Activated CD4-positive, CD25-positive, alpha-beta regulatory T cell treated with anti-CD3 and anti-CD28 coated beads, Interleukin-2, amount 50 U/mL, for 72 hours (primary cell): ENCODE measurements at places on chromosomes 4 and X.

DNA sequence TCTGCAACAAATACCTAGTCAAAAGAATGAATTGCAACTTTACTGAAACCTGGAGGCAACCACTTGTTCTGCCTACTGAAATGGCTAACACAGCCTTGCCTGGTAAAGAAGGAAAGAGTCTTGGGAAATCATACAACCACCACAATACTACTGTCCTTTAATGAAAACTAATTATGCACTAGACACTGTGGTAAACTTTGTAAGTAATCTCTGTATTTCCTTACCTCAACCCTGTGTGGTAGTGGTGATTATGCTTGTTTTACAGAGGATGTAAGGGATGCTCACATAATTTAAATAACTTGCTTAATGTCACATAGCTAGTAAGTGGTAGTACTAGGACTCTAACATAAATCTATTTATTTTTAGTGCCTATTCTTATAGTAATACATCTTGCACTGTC lies 44.7 kb downstream of the TMEM156 start:
- no peak for DNase-seq

DNA sequence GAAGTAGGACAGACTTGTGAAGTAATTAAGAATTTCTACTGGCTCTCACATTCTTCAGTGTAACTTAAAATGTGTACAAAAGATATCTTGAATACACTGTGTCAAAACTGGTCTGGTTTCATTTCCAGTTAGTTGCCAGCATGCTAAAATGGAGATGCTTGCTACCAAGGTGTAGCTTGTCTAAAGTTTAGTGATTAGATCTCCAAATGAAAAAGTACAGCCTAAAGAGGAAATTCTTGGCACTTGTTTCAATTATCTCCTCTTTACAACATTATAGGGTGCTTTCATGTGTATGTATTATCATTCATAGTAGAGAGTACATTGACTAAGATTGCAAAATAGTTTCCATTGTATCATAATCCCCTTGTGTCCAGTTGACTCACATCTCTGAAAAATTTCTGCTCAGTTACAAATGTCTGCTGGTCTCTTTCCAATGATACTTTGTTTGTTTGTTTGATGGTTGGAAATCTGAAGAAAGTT lies 97.3 kb upstream of the SPRY1 start:
- no peak for DNase-seq

DNA sequence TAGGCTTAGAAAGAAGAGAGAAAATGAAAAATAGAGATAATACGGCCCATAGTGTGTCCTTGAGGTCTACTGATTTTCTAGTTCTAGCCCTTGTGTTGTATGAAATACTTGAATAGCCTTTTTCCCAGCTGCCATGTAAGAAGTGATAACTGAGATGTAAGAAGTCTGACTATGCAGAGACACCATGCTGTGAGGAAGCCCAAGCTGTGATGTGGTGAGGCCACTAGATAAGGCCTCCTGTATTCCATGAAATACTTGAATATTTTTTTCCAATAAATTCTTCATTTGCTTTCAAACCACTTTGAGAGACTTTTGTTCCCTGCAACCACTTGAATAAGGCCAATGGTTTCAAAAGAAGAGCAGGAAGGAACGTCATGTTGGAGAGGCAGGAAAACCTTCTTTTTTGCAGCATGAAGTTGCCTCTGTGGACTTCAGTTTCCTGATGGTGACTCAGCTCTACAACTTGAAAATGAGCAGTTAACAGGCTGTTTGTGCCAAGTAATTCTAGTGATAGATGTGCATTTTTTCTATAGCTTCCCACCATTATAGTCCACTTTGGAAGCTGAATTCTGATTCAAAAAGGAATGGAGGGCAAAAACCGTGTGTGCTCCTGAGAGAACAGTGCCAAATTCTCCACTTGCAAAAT lies 25.5 kb upstream of the FAM9C start:
- DNase-seq, result no peak

DNA sequence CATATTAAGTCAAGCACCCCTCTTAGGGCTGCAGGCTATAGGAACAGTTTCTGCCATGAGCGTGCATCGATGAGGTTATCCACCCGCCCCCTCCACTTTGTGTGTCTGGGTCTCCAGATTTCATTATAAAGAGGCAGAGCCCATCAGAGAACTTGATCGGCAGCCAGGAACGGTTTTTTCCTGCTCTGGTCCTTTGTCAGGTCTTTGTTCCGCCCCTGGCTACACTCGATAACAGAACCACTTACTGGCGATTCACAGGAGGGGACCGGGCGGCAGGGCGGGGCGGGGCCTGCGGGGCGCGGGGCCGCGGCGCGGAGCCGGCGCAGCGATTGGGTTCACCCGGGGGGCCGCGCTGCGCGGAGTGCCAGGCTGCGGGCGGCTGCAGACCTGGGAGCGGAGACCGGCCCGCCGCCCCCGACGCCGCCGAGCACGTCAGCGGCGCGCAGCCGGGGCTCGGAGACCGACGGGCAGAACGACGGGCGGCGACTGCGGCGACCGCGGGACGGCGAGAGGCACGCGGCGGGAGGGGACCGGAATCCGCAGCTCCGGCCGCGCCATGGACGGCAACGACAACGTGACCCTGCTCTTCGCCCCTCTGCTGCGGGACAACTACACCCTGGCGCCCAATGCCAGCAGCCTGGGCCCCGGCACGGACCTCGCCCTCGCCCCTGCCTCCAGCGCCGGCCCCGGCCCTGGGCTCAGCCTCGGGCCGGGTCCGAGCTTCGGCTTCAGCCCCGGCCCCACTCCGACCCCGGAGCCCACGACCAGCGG lies at the start of gene SLC10A4:
SLC10A4 (plus strand) TSS at position 338 of the 771 bp plus-strand sequence; CDS start at position 557, 219 bp downstream.
- no peak for DNase-seq

DNA sequence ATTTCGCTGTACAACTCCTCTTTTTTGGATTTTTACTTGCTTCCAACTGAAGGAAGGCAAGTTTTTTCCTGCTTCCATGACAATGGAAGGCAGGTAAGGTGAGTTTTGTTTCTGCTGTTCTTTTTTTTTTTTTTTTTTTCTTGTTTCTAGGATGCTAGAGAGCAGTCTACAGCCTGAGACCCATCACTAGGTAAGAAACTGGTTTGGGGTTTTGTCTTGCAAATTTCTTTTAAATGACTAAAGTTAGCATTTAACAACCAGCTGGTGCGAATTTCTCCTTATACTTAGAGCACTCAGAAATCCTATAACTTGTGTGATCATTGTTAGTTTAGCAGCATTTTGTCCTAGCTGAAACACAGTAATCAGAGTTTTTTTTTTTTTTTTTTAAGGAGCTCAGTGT lies 378.4 kb upstream of the CNKSR2 start:
- no peak for DNase-seq

- no peak for DNase-seq
These were observed 290.7 kb upstream of the TENM3 start for GRCh38 chr4:181952478-181952877.

DNA sequence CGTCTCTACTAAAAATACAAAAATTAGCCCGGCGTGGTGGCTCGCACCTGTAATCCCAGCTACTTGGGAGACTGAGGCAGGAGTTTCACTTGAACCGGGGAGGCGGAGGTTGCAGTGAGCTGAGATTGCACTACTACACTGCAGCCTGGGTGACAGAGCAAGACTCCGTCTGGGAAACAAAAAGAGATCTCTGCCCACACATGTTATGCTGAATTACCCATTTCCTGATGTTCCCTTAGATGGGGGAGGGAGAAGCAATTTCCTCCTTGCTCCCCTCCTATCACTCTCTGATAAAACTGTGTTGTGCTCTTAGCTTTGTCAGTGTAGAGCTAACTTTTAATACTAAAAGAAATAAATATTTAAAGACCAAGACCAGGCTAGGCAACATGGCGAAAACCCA lies 102.5 kb downstream of the LARP7 start:
- no peak for DNase-seq

DNA sequence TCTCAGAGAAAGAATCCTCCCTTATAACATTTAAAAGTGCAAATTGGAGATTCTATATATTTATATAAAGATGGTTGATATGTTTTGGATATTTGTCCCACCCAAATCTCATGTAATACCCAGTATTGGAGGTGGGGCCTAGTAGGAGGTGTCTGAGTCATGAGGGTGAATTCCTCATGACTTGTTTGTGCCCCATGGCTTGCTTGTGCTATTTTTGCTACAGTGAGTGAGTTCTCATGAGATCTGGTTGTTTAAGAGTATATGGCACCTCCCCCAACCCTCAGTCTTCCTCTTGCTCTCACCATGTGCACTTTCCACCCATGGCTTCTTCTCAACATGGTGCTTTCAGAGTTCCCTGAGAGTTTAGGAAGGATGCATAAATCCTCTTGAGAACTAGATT lies 9.5 kb upstream of the ANKRD50 start:
- DNase-seq, result no peak

GRCh38 chr4:36079666-36080065 lies 164.6 kb downstream of the ARAP2 start:
- DNase-seq, result no peak

DNA sequence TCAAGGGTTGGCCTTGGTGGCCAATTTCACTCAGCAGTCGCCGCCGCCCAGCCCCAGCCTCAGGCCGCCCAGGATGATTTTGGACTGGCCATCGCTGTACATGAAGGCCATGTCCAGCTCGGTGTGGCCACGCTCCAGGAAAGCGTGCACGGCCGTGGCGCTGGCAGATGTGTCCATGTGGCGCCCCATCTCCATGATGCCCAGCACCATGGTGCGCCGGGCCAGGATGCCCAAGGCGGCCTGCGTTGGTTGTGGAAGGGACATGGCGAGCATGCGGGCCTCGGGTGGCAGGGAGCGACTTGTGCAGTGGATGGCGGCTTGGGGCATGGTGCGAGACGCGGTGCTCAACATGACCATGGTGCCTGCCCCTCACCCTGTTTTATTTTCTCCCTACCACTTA lies 55.4 kb downstream of the ZCCHC12 start:
- no peak for DNase-seq

- DNase-seq, result no peak
These were observed 64.2 kb upstream of the SPP1 start for GRCh38 chr4:87911252-87911774.

DNA sequence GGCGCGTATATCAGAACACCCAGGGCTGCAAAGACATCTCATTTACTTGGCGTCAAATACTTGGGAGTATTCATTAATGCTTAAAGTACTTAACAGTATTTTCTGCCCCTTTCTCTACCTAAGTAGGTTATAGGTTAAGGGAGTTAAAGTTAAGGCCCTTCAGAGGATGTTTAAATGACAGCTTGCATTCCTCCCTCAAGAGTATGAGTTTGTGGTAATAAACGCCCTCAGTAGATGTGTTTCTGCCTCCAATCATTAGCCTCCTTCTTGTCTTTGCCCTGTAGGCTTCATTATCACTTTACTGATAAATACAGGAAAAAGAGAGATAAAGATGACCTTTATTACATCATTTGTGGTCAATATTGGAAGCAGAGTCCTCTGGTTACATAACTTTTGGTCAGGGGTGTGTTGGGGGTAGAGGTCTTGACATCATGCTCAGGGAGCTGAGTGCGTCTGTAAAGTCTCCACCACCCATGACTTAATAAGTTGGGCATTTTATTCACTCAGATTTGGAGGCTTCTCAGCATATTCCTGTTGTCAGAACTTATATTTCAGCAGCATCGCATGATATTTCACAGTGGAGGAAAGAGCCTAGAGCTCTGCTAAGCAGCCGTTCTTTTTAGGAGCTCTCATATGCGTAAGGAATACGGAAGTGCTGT lies 145.9 kb downstream of the CPE start:
- no peak for DNase-seq

DNA sequence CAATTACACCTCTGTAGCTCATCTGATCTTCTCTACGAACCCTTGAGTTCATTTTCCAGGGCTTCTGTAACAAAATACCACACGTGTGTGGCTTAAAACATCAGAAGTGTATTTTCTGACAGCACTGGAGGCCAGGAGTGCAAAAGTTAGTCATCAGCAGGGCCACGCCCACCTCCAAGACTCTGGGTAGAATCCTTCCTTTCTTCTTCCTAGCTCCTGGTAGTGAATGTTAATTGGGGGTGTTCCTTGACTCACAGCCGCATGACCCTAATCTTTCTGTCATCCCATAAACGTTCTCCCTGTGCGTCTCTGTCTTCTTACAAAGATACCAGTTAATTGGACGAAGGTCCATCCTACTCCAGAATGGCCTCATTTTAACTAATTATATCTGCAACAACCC lies 115.0 kb downstream of the TRIML1 start:
- no peak for DNase-seq

DNA sequence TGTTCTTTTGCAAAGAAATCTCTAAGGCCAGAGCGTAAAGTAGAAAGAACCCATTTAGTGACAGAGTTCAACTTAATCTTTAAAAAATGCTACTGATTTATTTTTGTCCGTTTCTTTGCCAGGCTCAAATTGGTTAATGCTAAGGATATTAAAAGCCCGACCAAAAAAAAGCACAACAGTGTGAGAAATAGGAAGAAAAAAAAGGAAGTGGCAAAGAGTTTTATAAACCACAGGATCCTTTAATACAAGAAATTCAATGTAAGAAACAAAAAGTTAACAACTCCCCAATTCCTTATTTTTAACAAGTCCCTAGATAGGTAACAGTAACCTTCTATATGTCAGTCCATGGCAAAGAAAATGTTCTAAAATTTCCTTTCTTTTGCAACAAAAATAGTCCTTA lies 480.4 kb downstream of the ACTRT1 start:
- no peak for DNase-seq

- no peak for DNase-seq
These were observed 23.8 kb downstream of the ARFIP1 start for GRCh38 chr4:152803541-152803940.

DNA sequence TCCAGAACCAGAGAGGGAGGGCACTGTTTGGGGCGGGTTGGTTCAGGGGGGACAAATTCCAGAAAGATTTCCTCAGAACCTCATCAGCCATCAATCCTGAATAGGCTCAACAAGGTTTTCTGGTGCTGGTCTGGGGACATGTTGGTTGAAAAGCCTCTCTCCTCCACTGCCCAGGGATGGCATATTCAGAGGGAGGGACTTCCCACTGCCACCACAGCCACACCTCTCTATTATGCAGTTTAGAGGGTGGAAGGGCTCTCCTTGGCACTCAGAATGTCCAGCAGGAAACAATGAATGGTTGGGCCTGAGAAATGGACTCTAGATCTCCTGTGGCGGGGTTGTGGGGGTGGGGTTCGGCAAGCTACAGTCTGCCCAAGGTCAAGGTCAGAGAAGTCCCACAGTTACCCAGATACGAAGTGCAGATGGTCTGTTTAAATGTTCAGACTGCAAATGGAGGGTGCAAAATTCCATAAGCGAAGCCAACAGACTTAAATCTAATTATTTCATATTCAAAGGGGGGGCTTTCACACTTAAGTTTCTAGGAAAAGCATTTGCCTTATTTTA lies 70.7 kb downstream of the LEF1 start:
- no peak for DNase-seq

DNA sequence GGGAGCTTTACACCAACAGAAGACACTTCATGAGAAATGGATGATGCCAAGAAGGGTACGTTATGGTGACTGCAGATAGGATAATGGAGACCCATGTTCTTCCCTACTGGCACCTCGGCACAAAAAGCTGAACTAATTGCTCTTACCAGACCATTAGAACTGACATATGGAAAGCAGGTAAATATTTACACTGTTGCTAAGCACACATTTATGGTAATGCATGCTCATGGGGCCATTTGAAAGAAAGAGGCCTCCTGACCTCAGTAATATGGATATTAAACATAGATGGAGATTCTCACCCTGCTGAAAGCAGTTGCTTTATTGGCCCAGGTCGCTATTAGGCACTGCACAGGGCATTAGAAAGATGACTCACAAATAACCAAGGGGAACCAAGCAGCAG lies 1759.6 kb downstream of the C4orf33 start:
- DNase-seq, result no peak

GRCh38 chrX:39337451-39337850 lies 536.2 kb downstream of the MID1IP1 start:
- no peak for DNase-seq
